ENCODE measurements at places on chromosomes 1 and 21. TPM values are rescaled to one million over a fixed set of nuclear protein-coding genes. Genes with fewer than 3 reads are reported as not detected.

DNA sequence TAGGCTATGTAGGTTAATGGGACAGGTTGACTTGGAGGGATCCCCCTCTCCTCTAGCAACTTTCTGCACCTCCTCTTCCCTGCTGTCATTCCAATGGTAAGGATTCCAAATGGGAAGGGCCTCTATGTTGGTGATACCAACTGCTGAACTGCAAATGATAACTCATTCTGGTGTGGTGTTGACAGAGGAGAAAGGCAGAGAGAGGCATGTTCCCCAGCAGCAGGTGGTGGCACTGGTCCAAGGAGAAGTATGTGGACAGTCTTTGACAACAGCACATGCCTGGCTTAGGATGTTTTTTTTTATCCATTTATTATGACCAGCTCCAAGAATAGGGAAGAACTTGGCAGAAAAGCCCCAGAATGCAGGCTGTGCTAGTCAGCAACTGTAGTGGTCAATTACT lies 19.6 kb upstream of the SPAG17 start:
- DNase-seq: no peak

GRCh38 chr1:168400139-168400538 lies 119.5 kb downstream of the TBX19 start:
- no peak for DNase-seq

PEX11B gene
- 35.8 TPM for total RNA-seq

- DNase-seq: no peak
Measured at GRCh38 chr1:5793516-5793915, 198.7 kb downstream of the NPHP4 start.

- no peak for DNase-seq
Measured at GRCh38 chr21:38729754-38730379, 75.9 kb upstream of the ETS2 start.

- no peak for DNase-seq
Measured at GRCh38 chr1:59900640-59901039, 25.9 kb downstream of the CYP2J2 start.
